Endothelial cell of umbilical vein (primary cell): ENCODE measurements at places on chromosomes 1 and 21.

DNA sequence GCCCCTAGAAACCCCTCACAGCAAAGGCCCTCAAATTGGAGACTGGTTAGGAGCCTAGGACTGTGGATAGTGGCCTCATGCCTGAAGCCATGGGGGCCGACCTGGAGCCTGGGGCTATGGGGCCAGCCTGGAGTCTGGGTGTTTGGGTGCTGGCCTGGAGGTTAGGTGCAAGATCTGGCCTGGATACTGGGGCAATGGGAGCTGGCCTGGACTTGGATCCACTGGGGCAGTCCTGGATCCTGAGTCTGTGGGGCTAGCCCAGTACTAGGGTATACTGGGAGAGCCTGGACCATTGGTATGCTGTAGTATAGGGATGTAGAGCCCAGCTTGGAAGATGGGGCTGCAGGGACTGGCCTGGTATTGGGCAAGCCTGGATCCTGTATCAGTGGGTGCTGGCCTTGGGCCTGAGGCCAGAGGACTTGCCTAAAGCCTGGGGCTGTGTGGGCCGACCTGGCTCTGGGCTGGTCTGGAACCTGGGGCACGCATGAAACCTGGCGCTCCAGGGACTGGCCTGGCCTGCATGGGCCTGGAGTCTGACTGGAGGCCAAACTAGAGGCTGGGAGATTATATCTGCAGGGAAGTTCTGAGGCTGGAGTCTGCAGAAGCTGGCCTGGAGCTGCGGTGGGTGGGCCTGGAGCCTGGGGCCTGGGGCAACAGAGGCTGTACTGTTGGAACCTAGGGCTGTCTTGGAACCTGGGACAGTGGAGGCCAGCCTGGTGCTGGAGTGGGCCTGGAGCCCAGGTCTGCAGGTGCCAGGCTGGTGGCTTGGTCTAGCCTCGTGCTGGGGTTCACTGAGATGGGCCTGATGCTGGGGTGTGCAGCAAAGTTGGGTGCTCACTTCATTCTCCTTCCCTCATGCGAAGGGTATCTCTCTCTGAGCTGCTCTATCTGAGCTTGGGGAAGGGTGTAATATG is 12.6 kb upstream of the DENND1B start:
- no peak for DNase-seq
- no peak overlapping the region for H3K27ac ChIP-seq
- H3K4me1 ChIP-seq: no peaks in the 10 kb centered on the region
- H3K4me3 ChIP-seq: no peak overlapping the region
- H3K27me3 ChIP-seq: no peaks in the 10 kb centered on the region
- no peaks in the 10 kb centered on the region for H3K36me3 ChIP-seq

- no peak for DNase-seq
- peaks cover 9% of the 10 kb centered on the region for H3K4me1 ChIP-seq
- H3K27me3 ChIP-seq: no peaks in the 10 kb centered on the region
Measured at GRCh38 chr1:21823206-21823979, 11.3 kb downstream of the LDLRAD2 start.

GRCh38 chr21:36664662-36664990 is 34.3 kb upstream of the SIM2 start:
- no peaks in the 10 kb centered on the region for H3K36me3 ChIP-seq
- H3K4me3 ChIP-seq: no peak overlapping the region
- H3K27ac ChIP-seq: no peak overlapping the region

DNA sequence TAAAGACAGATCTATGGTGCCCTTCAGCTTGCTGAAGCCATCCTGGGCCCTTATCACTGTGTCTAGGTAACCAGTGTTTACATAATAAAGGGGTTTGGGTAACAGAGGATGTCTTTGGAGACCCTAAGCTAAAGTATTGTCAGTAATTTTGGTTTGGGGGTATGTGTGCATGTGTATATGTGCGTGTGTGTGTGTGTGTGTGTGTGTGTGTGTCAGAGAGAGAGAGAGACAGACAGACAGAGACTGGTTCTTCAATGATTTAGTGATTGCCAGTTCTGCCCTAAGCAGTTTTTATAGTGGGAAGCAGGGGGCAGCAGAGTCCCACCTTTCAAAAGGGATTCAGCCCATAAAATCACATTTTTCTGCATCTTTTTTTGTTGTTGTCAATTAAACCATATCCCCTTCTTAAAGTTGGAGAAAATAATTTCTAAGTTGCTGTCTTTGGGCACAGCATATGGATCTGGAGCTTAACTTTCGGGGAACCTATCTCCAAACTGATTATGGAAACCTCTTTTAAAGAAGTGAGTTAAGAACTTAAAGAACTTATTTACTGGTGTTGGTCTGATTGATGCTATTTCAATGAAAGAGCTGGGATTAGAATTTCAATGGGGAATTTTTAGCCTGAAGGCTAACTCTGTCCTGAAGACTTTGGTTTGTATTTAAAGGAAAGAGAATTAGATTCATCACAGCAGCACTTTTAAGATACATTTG is 51.1 kb downstream of the ZNF326 start:
- H3K27ac ChIP-seq: no peak overlapping the region
- DNase-seq: peak; percentile 35
- peaks cover 23% of the 10 kb centered on the region for H3K27me3 ChIP-seq
- no peaks in the 10 kb centered on the region for H3K4me1 ChIP-seq
- no peak overlapping the region for H3K4me3 ChIP-seq

GRCh38 chr1:178060789-178061556 is 32.9 kb upstream of the RASAL2 start:
- H3K27me3 ChIP-seq: no peaks in the 10 kb centered on the region
- H3K36me3 ChIP-seq: no peaks in the 10 kb centered on the region
- H3K4me3 ChIP-seq: no peak overlapping the region
- no peak for DNase-seq
- peaks cover 13% of the 10 kb centered on the region for H3K4me1 ChIP-seq

DNA sequence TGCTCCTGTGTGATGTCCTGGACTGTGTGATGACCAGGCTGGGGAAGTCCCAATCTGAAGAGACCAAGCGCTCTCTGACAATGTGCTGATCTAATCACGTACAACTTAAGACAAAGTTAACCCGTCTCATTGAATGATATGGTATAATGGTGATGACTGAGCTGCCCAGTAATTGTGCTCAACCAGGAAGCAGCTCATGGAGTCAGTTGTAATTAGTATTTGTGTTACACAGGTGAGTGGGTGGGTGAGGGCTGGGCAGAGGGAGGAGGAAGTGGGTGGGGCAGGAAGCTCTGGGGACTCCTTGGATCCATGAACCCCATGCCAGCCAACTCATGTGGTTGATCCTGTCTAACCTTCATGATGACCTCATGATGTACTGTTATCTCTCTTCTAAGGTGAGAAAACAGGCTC is 8.7 kb upstream of the ECE1 start:
- H3K4me1 ChIP-seq: peaks cover 48% of the 10 kb centered on the region
- no peak for DNase-seq
- no peaks in the 10 kb centered on the region for H3K36me3 ChIP-seq
- H3K27ac ChIP-seq: no peak overlapping the region
- H3K27me3 ChIP-seq: no peaks in the 10 kb centered on the region

DNA sequence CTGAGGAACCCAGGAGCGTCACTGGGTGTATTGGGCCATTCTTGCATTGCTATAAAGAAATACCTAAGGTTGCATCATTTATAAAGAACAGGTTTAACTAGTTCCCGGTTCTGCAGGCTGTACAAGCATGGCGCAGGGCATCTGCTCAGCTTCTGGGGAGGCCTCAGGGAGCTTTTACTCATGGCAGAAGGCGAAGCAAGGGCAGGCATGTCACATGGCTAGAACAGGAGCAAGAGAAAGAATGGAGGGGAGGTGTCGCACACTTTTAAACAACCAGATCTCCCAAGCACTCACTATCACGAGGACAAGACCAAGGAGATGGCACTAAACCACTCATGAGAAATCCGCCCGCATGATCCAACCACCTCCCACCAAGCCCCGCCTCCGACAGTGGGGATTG is 65.2 kb downstream of the PSMG1 start:
- H3K4me3 ChIP-seq: no peak overlapping the region
- H3K36me3 ChIP-seq: no peaks in the 10 kb centered on the region
- no peaks in the 10 kb centered on the region for H3K4me1 ChIP-seq
- H3K27ac ChIP-seq: no peak overlapping the region
- H3K27me3 ChIP-seq: no peaks in the 10 kb centered on the region
- DNase-seq: no peak

DNA sequence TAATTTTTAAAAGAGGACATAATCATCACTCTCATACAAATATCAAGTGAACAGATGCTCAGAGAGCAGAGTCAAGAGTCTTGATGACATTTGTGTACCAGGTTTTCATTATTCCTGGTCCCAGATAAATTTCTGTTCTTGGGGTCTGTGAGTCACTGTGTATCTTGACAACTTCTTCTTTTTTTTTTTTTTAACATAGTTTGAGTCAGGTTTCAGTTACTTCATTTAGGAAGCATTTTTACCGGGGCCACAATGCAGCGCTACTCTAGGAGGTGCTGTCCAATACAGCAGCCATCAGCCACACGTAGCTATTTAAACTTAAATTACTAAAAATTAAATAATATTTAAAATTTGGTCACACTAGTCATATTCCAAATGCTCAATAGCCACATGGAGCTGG is 188.1 kb upstream of the SAMSN1 start:
- H3K27ac ChIP-seq: no peak overlapping the region
- peaks cover 9% of the 10 kb centered on the region for H3K4me1 ChIP-seq
- H3K36me3 ChIP-seq: no peaks in the 10 kb centered on the region
- H3K27me3 ChIP-seq: no peaks in the 10 kb centered on the region
- no peak for DNase-seq

GRCh38 chr1:218705911-218706893 is 361.1 kb downstream of the TGFB2 start:
- H3K27me3 ChIP-seq: no peaks in the 10 kb centered on the region
- DNase-seq: peak; percentile 74
- H3K36me3 ChIP-seq: no peaks in the 10 kb centered on the region
- peaks cover 26% of the 10 kb centered on the region for H3K4me1 ChIP-seq
- H3K27ac ChIP-seq: peak overlapping the region; percentile 86
- no peak overlapping the region for H3K4me3 ChIP-seq

DNA sequence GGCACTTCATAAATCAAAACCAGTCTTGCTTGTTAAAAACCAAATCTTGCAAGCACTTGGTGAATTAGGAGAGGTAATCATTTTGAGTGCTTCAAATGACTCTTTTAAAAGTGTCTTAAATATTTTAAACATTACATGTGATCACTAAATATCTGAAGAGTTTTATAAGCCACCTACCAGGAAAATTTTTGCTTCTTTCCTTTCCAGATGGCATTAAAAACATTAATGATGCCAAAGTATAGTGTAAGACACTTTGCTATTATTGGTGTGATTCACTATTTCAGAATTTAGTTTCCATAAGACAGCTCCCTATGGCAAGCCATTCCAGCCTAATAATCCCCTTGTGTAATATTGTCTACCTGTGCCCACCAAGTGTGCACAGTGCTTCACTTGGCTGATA is 548.8 kb upstream of the ADAMTS5 start:
- H3K4me3 ChIP-seq: no peak overlapping the region
- H3K27ac ChIP-seq: no peak overlapping the region
- peaks cover 6% of the 10 kb centered on the region for H3K4me1 ChIP-seq
- H3K36me3 ChIP-seq: no peaks in the 10 kb centered on the region

- no peaks in the 10 kb centered on the region for H3K36me3 ChIP-seq
- no peak overlapping the region for H3K27ac ChIP-seq
- H3K4me1 ChIP-seq: no peaks in the 10 kb centered on the region
- no peak for DNase-seq
- no peak overlapping the region for H3K4me3 ChIP-seq
- H3K27me3 ChIP-seq: no peaks in the 10 kb centered on the region
Measured at GRCh38 chr1:211752317-211752716, 76.9 kb upstream of the NEK2 start.
